GF-D8 (cell line): ENCODE measurements at places on chromosomes 16 and 17.
A peak's percentile ranks its signal among the peaks of the same experiment; 100 is the strongest.

- no peak for DNase-seq
Observed at GRCh38 chr17:55426851-55427586, 5.4 kb upstream of the MMD start.

- peak; percentile 13 for DNase-seq
Observed at GRCh38 chr16:85104821-85105391, 7.4 kb downstream of the CIBAR2 start.

DNA sequence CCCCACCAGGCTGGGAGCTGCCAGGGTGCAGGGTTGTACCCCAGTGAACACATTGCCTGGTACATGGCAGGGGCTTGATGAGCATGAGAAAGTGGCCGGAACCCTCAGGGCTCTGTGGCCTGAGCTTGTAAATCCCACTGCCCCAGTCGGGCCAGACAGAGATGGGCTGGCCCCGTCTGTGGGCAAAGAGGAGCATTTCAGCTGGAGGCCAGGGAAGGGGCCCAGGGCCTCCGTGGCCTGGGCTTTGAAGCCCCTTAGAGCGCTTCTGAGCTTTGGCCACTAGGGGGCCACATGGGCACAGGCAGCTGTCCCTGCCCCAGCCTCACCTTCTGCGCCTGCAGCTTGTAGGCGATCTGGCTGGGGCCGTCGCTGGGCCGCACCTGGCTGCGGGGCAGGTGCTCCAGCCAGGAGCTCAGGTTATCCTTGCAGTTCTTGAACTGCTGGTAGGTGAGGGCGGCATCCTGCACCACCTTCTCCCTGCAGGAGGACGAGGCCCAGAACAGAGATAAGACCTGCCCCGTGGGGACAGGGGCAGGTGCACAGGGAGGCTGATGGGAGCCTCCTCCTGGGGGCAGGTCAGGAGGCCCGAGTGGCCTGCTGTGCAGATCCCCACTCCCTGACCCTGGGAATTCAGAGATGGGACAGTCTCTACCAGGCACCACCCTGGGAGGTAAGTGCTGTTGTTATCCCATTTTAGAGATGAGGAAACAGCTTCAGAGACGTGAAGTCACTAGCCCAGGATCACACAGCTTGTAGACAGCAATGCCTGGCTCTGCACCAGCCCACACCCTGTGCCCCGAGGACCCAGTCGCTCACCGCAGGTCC lies 12.8 kb downstream of the EVPL start:
- no peak for DNase-seq

- no peak for DNase-seq
Observed at GRCh38 chr16:29857133-29857760, 5.8 kb downstream of the CDIPT start.

GRCh38 chr17:10295728-10296343 lies 77.0 kb downstream of the MYH13 start:
- DNase-seq = peak; percentile 26

DNA sequence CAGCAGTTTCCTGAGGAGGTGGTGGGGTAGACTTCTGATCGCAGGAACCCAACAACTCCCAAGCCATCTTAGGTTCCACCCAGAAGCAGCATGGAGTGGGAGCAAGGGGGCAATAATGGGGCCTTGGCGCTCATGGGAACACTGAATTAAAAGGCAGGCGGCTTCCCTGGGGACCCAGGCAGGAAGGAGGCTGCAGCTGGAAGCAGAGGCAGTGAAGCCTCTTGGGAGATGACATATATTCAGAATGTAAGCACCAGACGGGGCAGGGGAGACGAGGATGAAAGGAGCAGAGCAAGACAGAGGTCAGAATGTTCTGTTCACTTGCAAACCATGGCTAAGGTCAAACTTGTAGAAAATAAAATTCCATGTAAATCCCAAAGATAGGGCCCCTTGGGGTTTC lies 2.9 kb downstream of the HIGD1B start:
- DNase-seq = no peak

GRCh38 chr16:11624205-11624604 lies 37.5 kb upstream of the LITAF start:
- DNase-seq = no peak

DNA sequence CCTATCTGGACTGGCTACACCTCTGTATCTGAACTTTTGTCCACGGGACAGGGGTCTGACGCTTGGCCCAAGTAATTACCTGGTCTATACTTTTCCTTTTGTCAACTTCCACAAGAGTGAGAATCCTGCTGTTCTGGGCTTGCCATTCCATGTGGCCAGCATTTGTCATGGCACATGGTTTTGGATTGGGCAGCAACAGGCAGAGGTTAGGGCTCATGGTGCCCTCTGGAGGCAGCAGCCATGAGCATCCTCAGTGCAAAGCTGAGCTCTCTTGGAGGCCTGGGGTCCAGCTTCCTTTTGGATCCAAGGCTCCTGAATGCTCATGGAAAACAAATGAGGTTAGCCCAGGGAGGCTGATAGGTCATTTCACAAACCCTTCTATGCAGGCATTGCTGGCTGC lies 7.5 kb upstream of the EDC4 start:
- no peak for DNase-seq

- no peak for DNase-seq
Observed at GRCh38 chr17:81417049-81417878, 22.0 kb downstream of the BAHCC1 start.
